ENCODE measurements at places on chromosomes 2 and 18.

DNA sequence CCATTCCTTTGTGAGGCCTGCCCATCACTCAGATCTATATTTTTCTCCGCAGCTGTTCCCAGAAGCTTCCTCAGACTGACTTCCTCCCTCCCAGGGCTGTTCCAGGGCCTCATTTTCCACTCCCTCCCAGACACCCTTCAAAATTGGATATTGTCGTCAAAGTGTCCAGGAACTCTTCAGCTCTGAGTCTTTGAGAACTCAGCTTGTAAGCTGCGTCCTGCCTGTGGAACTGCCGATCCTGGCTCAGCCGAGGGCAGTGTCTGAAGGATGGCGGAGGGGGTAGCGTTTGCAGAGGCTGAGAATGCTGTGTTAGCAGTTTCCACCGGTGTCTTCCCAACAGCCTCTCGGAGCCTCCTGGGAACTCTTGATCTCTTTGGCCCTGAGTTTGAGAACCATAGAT lies 27.1 kb downstream of the NCK2 start:
- no peak for DNase-seq

GRCh38 chr2:60118061-60118460 lies 435.4 kb downstream of the BCL11A start:
- DNase-seq: no peak

DNA sequence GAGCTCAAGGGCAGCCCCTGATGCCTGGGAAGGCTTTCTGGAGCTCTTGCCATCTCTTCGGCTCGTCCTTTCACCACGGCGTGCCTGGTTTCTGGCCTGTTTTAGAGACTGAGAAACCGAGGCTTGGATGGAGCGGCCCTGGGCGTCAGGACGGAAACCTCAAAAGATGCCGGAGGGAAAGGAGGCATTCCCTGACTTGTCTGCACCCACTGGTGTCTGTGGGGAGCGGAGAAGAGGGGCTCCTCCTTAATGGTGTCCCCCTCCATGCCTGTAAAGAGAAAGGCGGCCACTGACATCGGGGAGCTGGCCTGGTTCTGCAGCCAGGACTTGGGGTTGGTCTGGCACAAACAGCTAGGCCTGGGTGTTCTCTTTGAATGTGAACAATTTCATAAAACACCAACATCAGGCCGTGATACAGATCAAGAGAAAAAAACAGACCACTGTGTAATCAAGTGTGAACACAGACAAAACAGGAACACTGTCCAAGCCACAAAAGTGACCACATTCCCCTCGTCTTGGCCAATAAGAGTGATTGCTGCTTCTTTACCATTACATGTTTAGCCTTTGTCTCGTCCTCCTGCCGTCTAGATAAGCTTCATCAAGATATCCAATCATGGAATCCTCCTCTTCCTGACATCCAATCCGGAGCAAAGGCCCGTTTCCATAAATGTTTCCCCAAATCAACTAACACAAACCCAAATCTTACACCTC lies 633 bp upstream of the ILKAP start:
- DNase-seq: no peak

GRCh38 chr2:106161938-106162820 lies 31.9 kb downstream of the UXS1 start:
- DNase-seq: no peak

DNA sequence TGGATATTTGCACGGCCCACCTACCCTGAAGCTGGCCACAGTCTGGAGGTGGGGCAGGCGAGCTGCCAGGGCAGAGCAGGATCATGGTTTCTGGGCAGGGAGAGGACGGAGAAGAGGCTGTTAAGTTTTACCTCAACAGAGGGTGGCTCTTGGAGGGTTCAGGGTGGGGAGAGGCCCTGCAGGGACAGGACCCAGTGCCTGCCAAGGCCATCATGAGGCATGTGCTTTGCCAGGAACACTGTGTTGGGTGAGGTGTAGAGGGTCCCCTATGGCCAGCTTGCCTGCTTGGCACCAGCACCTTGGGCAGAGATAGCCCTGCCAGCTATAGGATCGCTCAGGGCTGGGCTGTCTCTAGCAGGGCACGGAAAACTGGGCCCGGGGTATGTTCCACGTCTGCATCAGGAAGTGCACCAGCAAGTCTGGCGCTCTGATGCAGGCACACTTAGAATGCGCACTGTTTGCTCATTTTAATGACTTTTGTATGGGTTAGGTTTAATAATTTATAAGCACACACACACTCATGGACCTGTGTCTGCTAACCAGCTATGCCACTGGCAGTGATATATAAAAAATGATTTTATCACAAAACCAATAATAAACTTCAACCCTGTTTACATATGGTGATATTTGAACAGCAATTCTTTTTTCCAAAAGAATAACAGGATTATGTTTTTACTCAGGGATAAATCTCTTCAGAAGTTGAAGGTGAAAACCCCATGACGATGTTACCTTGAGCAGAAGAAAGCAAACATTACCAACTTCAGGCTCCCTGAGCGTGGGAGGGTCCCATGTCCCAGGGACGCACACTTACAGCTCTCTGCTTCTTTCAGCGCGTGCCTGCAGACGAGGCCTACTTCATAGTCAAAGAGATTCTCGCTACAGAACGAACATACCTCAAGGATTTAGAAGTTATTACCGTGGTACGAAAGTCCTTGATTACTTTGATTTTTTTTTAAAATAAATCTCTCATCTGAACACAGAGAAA lies 46.4 kb downstream of the STK25 start:
- no peak for DNase-seq

DNA sequence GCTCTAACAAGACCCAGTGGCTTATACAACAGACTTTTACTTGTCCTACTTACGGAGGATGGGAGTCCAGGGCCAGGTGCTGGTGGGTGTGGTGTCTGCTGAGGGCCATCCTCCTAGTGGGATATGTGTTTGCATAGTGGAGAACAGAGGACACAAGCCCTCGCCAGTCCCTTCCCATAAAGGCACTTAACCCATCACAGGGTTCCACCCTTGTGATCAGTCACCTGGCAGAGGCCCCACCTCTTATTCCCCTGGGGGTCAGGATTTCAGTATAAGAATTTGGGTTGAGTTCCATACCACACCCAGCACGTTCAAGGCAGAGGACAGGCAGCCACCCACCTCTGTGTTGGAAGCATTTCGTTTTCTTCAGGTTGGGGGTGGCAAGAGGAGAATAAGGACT lies 259.0 kb downstream of the AGAP1 start:
- DNase-seq: no peak

DNA sequence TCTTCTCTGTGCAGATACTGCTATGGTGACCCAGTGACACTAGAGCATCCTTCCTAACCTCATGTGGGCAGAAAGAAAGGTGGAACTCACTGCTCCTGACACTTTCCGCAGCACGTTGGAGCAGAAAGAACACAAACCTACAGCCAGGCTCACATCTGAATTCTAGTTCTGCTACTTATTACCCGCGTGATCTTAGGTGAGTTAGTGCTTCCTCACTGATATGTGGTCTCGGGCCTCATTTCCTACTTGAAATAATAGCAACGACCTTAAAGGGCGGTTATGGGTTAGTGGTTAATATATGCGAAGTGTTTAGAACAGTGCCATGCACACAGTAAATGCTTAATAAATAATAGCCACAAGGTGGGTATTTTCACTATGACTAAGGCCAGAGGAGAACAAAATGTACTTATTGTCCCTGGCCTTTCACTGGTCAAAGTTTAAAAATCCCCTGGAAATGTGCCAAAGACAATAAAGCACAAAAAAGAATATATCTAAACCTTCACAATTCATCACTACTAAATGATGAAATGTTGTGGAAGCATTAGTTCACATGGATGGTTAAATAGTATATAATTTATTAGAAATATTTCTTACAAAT lies 66.6 kb downstream of the MYOM1 start:
- no peak for DNase-seq

GRCh38 chr2:11416931-11417330 lies 49.0 kb downstream of the E2F6 start:
- no peak for DNase-seq

DNA sequence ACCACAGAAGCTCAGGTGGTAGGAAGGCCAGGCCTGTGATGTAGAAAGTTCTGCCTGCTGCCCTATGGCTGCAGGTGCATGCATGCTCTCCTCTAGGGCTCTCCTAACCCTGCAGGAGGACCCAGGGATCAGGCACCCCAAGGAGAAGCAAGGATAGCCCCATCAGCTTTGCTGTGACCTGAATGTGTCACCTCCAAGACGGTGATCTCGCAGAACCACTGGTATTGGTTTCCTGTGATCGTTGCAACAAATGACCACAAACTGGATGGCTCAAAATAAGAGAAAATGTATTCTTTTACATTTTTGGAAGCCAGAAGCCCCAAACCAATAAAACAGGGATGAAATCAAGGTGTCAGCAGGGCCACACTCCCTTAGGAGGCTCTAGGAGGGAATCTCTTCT lies 327.3 kb downstream of the BCL11A start:
- DNase-seq: no peak

DNA sequence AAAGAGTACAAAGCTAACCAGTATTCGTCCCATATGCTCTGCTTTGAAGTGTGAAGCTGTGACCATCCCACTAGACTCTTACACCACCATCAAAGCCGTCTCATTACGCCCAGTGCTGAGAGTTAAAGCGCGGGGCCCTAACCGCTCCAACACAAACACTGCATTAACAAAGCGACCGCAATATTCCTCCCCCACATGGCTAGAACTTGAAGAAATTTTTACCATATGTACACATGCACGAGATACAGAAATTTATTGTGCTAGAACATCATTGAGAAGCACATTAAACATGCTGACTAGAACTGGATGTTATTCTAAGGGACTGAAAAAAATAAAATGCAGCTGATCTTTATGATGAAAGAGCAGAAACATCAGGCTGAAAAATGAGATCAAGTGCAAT lies 20.5 kb downstream of the FTCDNL1 start:
- no peak for DNase-seq

- DNase-seq: no peak
These were observed 8.6 kb upstream of the PLB1 start for GRCh38 chr2:28487258-28487657.

DNA sequence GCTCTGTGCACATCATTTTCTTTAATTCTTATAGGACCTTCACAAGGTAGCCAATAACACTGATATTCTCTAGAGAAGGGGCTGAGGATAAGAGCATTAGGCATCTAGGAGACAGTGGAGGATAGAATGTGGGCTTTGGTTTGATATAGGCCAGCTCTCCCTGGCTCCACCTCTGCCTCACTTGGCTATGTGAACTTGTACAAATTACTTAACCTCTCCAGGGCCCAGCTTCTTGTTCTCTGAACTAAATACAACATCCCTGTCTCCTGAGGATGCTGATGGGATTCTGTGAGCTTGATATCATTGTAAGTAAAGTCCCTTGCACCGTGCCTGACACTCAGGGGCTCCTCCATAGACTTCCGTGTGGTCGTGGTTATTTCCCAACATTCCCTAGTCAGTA lies 87.3 kb downstream of the ACOXL start:
- DNase-seq: no peak

DNA sequence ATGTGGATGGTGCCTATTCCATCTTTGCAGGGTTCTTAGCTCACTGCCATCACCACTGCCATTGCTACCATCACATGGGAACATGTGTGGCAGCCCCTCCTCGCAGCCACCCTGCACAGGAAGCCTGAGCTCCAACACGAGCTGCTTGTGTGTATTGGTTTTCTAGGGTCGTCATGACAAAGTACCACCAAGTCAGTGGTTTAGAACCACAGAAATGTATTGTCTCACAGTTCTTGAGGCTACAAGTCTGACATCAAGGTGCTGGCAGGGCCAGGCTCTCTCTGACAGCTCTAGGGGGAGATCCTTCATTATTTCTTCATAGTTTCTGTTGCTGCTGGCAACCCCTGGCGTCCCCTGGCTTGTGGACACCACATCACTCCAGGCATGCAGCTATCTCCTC lies 10.3 kb upstream of the IL1R2 start:
- DNase-seq: no peak

DNA sequence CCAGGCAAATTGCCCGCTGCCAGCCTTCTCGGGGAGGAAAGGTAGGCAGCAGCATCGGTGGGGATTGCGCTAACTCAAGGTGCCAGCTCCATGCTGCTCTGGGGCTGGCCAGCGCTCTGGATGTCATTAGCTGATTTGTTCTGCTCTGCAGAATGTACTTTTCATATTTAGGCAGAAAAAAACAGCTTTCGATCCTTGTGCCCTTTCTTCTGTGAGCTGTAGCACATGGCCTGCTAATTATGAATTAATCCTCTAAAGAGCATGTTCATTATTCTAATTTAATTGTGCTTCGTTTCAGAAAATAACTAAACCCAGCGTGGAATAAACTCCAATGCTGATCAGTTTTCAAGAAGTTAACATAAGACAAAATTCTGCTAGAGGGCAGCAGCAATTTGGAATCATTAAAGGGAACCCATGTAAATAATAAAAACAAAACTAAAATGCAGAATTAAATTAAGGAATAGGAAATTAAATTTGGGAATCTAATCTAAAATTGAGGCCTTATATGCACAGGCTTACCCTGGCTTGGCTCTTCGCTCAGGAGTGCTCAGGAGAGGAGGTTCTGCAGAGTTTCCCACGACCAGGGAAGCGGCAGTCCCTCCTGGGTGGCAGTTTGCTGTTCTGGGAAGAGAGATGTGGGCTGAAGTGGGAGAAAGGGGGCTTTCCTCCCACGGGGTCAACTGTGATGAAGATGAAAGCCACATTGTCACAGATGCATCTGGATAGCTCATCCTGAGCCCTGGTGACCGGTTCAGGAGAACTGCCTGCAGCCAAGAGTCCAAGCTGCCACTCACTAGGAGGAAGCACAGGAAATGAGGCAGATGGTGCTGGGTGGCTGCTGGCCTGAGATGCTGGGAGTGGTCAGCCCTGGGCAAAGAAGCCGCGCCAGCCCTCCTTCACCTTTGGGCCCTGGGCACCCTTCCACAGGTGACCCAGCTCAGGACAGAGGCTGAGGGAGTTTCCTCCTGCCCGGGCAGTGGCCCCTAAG lies 93.2 kb upstream of the PKDCC start:
- DNase-seq: no peak
